Natural killer cell (primary cell): ENCODE measurements at places on chromosomes 3 and 15.

DNA sequence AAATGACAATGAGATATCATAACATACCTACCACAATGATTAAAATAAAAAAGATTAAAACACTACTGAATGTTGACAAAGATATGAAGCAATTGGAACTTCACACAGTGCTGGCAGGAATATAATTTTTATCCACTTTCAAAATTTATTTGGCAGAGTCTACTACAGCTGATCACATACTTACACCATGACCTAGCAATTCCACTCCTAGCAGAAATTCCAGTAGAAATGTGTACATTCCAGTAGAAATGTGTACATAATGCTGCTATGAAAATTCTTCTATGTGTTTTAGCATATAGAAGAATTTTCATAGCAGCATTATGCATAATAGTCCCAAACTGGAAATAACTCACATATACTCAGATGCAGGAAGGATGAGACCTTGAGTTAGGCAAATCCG is 43.5 kb downstream of the IFT57 start:
- no peaks in the 10 kb centered on the region for H3K4me1 ChIP-seq
- no peak overlapping the region for H3K4me3 ChIP-seq
- no peaks in the 10 kb centered on the region for H3K36me3 ChIP-seq
- H3K27me3 ChIP-seq: no peaks in the 10 kb centered on the region
- no peak for DNase-seq

DNA sequence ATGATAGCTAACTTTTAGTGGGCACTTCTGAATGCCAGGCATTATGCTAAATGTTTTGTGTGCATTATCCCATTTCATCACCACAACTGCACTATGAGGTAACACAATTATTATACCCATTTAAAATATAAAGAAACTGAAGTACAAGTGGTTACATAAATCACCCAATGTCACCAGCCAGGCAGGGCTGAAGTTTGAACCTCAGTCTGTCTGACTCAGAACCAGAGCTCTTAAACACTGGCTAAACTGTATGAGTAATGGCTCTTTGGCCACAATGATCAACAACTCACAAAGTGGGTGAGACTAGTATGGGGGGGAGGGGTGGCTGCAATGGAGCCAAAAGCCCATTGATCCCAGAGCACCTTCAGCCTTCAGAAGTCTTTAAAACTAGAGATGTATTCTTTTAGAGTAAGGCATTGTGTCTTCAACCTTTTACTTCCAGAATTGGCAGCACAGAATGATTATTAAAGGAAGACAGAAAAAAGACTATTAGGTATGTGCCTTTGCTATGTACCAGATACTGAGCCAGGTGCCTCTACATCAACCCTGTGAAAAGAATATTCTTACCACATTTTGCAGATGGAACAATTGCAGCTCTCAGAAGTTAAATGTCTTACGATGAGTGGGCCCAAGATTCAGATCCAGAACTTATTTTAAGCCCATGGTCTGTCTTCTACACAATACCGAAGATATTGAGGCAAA is 166.9 kb downstream of the UACA start:
- no peak overlapping the region for H3K4me3 ChIP-seq
- no peak overlapping the region for H3K27ac ChIP-seq
- H3K27me3 ChIP-seq: no peaks in the 10 kb centered on the region
- no peaks in the 10 kb centered on the region for H3K36me3 ChIP-seq
- H3K4me1 ChIP-seq: no peaks in the 10 kb centered on the region

DNA sequence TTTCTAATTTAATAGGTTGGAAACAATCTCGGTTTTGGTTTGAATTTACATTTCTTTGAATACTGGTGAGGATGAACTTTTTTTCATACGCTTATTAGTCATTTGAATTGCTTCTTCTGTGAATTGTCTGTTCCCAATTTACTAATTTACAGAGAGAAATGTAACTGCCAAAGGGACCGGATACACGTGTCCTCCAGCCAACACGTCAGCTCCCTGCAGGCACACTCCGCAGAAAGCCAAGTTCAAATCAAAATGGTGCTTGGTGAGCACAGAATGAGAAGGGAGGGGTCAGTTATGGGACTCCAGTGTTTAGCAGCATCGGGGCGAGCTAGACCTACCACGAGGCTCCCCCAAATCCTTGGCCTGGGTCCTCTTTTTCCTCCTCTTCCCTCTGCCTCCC is 10.8 kb upstream of the TSEN2 start:
- H3K4me1 ChIP-seq: no peaks in the 10 kb centered on the region
- no peak overlapping the region for H3K27ac ChIP-seq
- no peak for DNase-seq
- H3K27me3 ChIP-seq: no peaks in the 10 kb centered on the region
- H3K36me3 ChIP-seq: no peaks in the 10 kb centered on the region
- no peak overlapping the region for H3K4me3 ChIP-seq

DNA sequence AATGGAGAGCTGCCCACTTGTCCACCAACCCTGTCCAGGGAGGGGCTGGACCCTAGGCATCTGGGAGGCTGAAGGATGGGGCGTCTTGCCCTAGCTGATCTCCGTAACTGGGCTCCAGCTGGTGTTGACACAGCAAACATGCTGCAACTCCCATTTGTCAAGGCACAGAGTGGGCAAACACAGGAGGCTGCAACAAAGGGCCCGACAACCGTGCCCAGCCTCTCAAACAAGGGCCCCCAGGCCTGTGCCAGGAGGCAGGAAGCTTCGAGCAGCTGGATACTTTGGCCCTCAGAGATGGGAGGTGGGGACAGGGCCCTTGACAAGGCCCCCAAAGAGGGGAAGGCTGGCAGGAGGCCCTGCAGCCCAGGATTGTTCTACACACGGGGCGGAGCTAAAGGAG is 64.2 kb upstream of the TMEM115 start:
- peaks cover 34% of the 10 kb centered on the region for H3K4me1 ChIP-seq
- H3K4me3 ChIP-seq: no peak overlapping the region
- no peak for DNase-seq
- no peaks in the 10 kb centered on the region for H3K27me3 ChIP-seq
- no peaks in the 10 kb centered on the region for H3K36me3 ChIP-seq

GRCh38 chr3:178676942-178677790 is 140.9 kb downstream of the KCNMB2 start:
- H3K36me3 ChIP-seq: no peaks in the 10 kb centered on the region
- H3K27me3 ChIP-seq: no peaks in the 10 kb centered on the region
- no peaks in the 10 kb centered on the region for H3K4me1 ChIP-seq
- no peak overlapping the region for H3K27ac ChIP-seq
- H3K4me3 ChIP-seq: no peak overlapping the region

GRCh38 chr3:15572138-15572537 is 29.2 kb downstream of the HACL1 start:
- DNase-seq: no peak
- H3K27ac ChIP-seq: no peak overlapping the region
- peaks cover 6% of the 10 kb centered on the region for H3K4me1 ChIP-seq
- H3K36me3 ChIP-seq: peaks cover 50% of the 10 kb centered on the region

DNA sequence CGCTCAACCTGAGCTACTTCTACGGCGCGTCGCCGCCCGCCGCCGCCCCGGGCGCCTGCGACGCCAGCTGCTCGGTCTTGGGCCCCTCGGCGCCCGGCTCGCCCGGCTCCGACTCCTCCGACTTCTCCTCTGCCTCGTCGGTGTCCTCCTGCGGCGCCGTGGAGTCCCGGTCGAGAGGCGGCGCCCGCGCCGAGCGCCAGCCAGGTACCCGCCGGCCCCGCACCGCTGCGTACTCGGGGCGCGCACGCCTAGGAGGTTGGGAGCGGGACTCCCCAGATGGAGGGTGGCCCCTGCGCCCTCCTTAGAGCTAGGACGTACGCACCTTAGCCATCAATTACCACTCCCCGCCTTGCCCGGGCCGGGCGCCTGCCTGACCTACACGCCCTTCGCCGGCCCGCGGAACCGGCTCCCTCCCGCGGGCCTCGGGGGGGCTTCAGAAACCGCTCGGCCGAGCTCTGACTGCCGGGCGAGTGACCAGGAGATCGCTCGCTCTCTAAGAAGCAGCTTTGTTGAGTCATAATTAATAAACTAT is 466 bp downstream of the NFKBIZ start:
- H3K36me3 ChIP-seq: peaks cover 31% of the 10 kb centered on the region
- peaks cover 9% of the 10 kb centered on the region for H3K4me1 ChIP-seq
- H3K4me3 ChIP-seq: peak overlapping the region; percentile 82
- H3K27ac ChIP-seq: peak overlapping the region; percentile 82
- no peaks in the 10 kb centered on the region for H3K27me3 ChIP-seq

DNA sequence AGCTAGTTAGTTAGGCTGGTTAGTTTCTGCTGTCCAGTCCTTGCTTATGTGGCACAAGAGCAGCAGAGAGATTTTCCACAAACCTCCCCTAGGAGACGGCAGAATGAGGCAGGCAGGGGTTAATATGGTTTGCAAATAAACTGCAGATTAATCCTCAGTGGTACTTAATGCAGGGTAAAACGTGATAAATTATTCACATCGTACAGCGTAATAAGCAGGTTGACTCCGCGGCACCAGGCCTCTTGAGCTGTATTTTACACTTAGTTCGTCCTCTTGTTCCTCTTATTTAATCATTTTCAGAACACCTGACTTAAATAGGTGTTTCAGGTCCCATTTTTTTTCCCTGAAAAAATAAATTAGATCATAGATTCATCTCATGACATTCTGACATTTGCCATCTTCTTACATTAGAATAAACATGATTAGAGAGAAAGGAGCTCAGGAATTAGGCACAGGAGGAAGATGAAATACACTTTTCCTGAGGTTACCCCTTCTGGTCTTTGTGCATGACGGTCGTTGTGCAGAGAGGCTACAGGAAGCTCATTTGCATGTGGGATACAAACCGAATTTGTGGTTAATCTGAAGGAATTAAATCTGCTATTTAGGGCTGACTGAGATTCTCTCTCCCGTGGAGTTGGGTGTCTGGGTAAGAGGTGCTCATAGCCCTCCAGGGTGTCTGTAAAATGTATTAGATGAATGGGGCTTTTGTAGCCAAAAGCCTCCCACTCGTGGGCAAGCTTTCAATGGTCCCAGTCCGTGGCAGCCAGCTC is 27.1 kb upstream of the VPS8 start:
- no peaks in the 10 kb centered on the region for H3K27me3 ChIP-seq
- no peak overlapping the region for H3K27ac ChIP-seq
- no peaks in the 10 kb centered on the region for H3K36me3 ChIP-seq
